ENCODE measurements at places on chromosomes 16 and 17. TPM values are rescaled to one million over a fixed set of nuclear protein-coding genes. Genes with fewer than 3 reads are reported as not detected.
A peak's percentile ranks its signal among the peaks of the same experiment; 100 is the strongest.

DNA sequence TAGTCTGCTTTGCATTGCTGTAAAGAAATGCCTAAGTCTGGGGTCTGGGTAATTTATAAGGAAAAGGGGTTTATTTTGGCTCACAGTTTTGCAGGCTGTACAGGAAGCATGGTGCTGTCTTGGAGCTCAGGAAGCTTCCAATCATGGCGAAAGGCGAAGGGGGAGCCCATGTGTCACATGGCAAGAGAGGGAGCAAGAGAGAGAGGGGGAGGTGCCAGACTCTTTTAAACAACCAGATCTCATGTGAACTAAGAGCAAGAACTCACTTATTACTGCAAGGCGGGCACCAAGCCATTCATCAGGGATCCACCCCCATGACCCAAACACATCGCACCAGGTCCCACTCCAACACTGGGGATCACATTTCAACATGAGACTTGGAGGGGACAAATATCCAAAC is 148.2 kb upstream of the HS3ST2 start:
- H3K36me3 ChIP-seq: no peaks in the 10 kb centered on the region
- peaks cover 7% of the 10 kb centered on the region for H3K4me1 ChIP-seq
- H3K4me3 ChIP-seq: no peak overlapping the region
- no peaks in the 10 kb centered on the region for H3K27me3 ChIP-seq

Gene KRT12
- total RNA-seq: 0.40 TPM

GRCh38 chr16:674968-675883 is at the start of gene RHBDL1:
RHBDL1 (plus strand) TSS chr16:675671; CDS start chr16:675791, 120 bp downstream.
- H3K4me3 ChIP-seq: peak within 1 kb of the TSS; percentile 18
- DNase-seq: peak; percentile 56
- no peak within 1 kb of the TSS for H3K27ac ChIP-seq
- peaks cover 80% of the 10 kb centered on the region for H3K36me3 ChIP-seq
- H3K4me1 ChIP-seq: peaks cover 35% of the 10 kb centered on the region
- peaks cover 9% of the 10 kb centered on the region for H3K27me3 ChIP-seq

DNA sequence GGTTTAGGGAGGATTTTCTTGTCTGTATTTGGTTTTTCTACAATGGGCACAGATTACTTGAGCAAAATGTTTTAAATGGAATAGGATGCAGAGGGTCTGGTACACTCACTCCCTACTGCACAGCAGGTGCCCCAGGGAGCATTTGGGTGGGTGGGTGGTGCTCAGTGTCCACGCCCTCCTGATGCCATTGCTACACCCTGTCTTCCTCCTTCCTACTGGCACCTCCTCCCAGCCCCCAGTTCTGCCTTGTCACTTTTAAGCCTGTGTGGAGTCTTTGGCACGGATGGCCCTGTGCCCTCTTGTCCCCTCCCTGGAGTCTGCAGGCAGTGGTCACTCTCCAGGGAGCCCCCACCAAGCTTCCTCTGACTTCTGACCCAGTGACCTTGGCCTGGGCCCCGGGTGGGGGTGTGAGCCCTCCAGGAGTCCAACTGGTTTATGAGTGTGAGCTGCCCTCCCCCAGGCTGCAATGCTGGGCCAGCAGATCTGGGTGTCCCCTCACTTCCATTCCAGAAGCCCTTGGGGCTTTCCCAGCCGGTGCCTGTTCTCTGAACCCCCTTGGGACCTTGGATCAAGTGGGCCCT is 15.5 kb downstream of the LLGL2 start:
- no peak overlapping the region for H3K4me3 ChIP-seq
- no peaks in the 10 kb centered on the region for H3K27me3 ChIP-seq
- no peak for DNase-seq

Gene STX1B
- total RNA-seq: 16.0 TPM

GRCh38 chr17:67950945-67951344 is 45.3 kb downstream of the C17orf58 start:
- H3K27me3 ChIP-seq: no peaks in the 10 kb centered on the region
- peaks cover 62% of the 10 kb centered on the region for H3K36me3 ChIP-seq
- no peaks in the 10 kb centered on the region for H3K4me1 ChIP-seq
- no peak for DNase-seq

- no peak for DNase-seq
- no peaks in the 10 kb centered on the region for H3K4me1 ChIP-seq
- H3K36me3 ChIP-seq: no peaks in the 10 kb centered on the region
- no peaks in the 10 kb centered on the region for H3K27me3 ChIP-seq
- no peak overlapping the region for H3K4me3 ChIP-seq
- H3K27ac ChIP-seq: no peak overlapping the region
These were observed 609.4 kb upstream of the SOX9 start for GRCh38 chr17:71511266-71511995.

DNA sequence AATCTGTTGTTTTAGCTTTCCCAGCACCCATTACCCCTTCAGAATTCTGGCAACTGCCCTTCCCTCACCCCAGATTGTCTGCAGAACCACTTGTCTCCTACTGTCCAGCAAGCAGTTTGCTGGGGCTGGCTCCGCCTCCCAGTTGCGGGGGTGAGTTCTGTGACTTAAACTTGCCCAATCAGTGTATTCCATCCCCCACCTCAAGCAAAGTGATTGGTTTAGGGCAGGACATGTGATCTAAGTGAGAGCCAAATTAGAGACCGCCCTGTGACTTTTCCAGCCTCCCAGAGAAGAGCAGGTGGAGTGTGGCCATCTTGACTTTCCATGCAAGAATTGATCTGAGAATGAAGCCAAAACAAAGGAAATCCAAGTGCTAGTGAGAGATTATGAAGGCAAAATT is 22.7 kb upstream of the SRCIN1 start:
- no peaks in the 10 kb centered on the region for H3K36me3 ChIP-seq
- H3K27ac ChIP-seq: no peak overlapping the region
- H3K4me3 ChIP-seq: no peak overlapping the region
- DNase-seq: no peak
- H3K27me3 ChIP-seq: no peaks in the 10 kb centered on the region
